Midbrain (tissue), 1 donor: ENCODE measurements at places on chromosomes 4 and X.
A peak's percentile ranks its signal among the peaks of the same experiment; 100 is the strongest.

DNA sequence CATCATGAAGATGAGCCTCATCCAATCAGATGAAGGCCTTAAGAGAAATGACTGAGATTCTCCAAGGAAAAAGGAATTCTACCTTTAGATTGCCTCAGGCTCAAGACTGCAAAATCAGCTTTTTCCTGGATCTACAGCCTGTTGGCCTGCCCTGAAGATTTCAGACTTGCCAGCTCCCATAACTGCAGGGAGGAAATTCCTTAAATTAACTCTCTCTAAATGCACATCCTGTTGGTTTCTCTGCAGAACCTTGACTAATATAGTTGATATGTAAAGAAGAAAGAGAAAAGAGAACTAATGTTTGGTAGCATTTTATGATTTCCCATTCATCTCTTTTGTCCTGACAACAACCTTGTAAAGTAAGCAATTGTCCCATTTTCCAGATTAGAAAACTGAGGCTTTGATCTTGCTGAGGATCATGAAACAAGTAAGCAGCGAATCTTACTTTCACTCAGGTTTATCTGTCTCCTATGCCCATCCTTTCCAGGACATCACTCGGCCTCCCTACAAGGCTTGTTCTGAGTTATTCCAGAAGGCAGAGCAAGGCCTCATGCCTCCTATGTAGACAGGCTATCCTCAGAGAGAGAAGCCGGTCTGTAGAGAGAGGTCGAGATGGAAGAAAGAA is 115.0 kb upstream of the LDB2 start:
- DNase-seq, result no peak

DNA sequence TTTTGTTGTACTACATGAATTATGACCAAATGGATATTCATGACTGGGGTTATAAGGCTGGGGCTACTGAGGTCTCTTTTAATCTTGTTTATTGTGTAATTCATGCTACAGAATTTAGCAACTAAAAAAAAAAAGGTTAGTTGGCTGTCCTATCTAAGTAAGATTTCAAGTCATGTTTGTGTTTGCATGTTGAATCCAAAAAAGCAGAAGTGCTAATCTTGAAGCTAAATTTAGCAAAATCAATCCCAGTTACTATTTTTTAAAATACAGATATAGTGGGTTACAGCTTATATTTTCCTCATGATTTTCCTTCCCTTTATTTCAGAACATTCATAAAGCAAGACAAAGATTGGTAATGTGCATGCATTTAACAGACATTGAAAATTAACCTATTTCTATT is 19.4 kb downstream of the MTMR1 start:
- DNase-seq, result no peak

- no peak for DNase-seq
Observed at GRCh38 chr4:162356181-162356580, 192.4 kb upstream of the FSTL5 start.

GRCh38 chr4:169024762-169025161 is 14.7 kb upstream of the CBR4 start:
- DNase-seq, result peak; percentile 56

DNA sequence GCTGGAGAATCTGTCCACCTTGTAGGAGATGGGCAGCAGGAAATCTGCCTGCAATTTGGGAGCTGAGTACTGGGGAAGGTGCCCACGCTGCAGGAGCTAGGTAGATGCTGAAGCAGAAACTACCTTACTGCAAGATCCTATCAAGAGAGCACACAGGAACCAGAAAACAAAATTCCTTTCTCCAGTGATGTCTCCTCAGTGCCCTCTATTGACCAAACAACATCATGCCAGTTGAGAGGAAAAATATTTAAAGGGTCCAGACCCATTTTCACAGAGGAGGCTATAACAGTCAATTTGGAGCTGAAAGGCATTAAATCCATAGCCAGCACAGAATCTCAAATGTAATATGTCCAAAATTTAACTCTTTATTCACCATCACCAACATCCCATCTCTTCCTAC is 406.8 kb downstream of the SLITRK2 start:
- no peak for DNase-seq

DNA sequence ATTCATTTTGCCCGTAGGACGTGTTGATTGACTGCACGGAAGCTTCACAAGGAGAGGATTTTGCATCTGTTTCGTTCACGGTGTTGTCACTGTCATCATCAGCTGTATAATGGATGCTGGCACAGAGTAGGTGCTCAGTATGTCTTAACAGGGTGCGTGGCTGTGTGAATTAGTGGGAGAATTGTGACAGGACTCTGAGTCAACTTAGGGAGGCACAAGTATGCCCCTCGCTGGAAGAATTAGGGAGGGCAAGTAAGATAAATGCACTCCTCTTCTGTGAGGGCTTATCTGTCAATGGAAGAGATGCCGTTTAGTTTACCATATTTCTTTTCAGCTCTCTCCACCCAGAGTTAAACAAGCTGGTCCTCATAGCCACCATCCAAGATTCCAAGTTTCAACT is 107.2 kb downstream of the TRIML1 start:
- no peak for DNase-seq
